ENCODE measurements at places on chromosomes 7 and 10.

DNA sequence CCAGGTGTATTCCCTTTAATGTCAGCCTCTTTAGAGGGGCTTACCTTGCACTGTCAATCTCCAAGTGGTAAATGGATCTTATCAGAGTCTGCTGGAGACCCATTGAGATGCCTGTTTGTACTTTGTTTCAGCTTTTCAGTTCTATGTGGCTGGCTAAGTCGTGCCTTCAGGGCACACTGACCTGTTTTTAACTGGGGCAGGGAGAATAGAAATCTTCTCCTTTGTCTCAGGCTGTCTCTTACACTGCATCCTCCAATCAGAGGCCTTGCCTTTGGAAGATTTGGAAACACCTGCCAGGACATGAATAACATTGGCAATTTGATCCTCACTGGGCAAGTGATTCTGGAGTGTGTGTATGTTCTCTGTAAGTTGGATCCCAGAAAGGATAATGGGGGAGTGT lies 65.0 kb downstream of the POU6F2 start:
- DNase-seq: no peak

DNA sequence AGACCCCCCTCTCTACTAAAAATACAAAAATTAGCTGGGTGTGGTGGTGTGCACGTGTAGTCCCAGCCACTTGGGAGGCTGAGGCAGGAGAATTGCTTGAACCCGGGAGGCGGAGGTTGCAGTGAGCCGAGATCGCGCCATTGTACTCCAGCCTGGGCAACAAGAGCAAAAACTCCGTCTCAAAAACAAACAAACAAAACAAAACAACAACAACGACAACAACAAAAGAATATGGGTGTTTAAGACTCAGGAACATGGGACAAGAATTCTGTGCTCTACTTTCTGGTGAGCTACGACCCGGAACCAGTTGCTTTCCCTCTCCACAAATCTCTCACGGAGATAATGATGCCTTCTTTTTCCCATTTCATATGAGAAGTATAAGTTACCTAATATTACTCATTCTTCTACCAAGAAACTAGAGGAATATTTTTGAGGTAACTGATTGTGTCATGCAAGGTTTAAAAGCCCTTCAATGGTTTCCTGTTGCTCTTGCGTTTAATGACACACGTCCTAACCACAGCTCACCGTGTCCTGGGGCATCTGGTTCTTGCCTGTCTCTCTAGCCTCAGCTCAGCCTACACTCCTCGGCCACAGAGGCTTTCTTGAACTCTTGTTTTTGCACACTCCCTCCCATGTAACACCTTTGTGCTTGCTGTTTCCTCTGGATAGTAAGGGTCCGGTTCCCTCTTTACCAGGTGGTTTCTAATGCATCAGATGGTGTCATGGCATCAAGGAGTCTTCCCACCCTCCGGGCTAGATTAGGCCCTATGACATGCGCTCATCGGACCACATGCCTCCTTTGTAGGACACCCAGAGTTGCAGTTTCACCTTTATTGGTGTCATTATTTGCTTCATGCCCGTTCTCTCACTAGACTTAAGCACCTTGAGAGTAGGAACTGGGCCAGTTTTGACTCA lies 67.5 kb downstream of the PFKFB3 start:
- no peak for DNase-seq

DNA sequence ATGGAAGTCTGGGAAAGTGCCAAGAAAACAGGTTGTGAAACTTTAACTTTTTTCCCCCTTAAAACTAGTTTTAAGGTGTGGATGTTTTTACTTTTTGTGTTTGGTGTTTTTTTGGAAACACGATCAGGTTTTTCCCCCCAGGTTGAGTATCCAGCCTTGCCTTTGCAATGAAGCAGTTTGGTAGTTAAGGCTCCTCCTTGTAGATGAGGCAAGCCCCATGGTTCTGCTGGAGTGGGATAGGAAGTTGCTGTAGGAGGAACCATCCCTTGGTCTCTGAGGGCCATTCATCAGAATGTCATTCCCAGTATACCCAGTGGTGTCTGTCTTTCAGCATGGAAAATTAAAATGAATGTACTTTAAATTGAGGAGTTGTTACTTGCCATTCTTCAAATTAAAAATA lies 2.7 kb downstream of the CUL1 start:
- DNase-seq: no peak

- DNase-seq: no peak
Measured at GRCh38 chr10:94366382-94366781, 3.6 kb upstream of the NOC3L start.

DNA sequence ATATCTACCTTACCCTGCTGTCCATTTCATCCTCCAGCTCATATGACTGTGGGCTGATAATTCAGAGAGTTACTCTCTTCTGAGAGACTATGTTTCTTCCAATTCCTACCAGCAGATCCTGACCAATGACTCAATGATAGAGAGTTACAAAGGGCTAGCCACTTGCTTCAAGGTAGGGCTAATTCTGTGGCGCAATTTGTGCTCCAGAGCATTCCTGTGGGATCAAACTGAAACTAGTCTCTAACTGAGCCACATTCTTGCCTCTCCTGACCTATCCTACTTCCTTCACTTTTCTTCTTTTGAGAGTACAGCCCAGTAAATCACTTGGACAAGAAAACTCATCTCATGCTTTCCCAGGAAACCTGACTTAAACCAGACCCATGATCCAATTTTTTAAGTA lies 17.9 kb upstream of the ASZ1 start:
- no peak for DNase-seq
